ENCODE measurements at places on chromosomes 16 and 17. TPM values are rescaled to one million over a fixed set of nuclear protein-coding genes. Genes with fewer than 3 reads are reported as not detected.
A peak's percentile ranks its signal among the peaks of the same experiment; 100 is the strongest.

The PLK1 gene
- 39.7 TPM for total RNA-seq

The ITGAD gene
- total RNA-seq = not detected

The P2RX1 gene
- not detected for total RNA-seq

The LGALS9C gene
- not detected for total RNA-seq

The PDE6G gene
- not detected for total RNA-seq

The KCNJ2 gene
- total RNA-seq = 12.8 TPM

GRCh38 chr17:83177611-83178532 lies 98.5 kb downstream of the METRNL start:
- DNase-seq = no peak

DNA sequence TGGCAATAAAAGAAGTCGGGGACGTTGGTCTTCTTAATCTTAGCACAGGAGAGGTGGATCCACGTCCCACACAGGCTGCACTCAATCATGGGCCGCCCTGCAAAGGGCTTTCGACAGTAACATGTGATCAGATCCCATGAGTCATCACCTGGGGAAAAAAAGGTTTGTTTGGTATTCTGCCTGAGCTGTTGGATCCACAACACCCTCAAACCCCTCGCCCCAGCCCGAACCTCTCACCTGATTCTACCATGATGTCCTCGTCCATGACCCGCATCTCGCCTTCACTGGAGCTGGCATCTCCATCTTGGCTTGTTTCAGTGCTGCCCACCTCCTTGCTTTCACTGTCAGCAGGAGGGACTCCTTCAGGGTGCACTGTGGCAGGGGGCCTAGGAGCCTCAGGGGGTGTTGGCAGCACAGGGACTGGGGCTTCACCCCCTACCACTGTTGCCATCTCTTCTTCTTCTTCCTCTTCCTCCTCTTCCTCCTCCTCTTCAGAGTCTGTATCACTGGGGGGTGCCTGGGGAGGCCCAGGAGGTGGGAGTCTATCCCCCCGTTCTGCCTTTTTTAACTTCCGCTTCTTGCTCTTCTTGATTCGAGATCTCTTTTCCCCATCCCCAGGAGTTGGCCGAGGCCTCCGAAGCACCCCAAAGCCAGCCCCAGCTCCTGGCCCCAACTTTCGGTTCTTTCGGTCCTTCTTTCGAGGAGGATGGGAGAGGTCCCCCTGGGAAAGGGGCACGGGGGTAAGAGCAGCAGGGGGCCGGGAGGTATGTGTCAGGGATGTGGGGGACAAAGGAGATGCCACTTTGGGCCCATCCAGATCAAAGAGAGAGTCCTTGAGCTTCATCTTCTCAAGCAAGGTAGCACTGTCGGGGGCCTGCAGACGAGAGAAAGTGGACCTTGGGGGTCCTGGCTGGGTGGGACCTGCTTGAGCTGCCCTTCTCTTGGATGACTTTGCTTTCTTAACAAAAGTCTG lies 1.7 kb upstream of the DVL2 start:
- no peak for DNase-seq

- peak; percentile 46 for DNase-seq
Measured at GRCh38 chr17:60442271-60443173, 20.2 kb downstream of the CHCT1 start.

- no peak for DNase-seq
Measured at GRCh38 chr16:75928295-75928694, 202.0 kb upstream of the CPHXL start.

DNA sequence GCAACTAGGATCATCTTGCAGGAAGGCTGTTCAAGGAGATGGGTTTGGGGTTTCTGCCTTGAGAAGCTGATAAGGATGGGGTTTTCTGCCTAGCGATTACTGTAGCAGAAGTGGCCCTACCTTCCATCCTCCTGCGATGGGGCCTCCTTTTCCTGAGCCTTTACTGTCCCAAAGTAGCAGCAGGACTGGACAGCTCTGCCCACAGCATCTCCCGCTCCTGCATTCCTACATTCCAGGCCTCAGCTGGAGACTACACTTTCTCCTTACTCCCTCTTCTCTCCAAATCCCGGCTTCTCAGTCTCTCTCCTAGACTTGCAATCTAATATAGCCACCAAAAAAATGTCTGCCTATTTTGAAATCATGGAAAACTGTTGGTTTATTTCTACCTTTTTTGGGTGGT lies 355.4 kb downstream of the CA10 start:
- no peak for DNase-seq

GRCh38 chr17:33945646-33946546 lies 309.2 kb upstream of the CCL2 start:
- DNase-seq = no peak
